ENCODE measurements at places on chromosomes 1 and 21.

DNA sequence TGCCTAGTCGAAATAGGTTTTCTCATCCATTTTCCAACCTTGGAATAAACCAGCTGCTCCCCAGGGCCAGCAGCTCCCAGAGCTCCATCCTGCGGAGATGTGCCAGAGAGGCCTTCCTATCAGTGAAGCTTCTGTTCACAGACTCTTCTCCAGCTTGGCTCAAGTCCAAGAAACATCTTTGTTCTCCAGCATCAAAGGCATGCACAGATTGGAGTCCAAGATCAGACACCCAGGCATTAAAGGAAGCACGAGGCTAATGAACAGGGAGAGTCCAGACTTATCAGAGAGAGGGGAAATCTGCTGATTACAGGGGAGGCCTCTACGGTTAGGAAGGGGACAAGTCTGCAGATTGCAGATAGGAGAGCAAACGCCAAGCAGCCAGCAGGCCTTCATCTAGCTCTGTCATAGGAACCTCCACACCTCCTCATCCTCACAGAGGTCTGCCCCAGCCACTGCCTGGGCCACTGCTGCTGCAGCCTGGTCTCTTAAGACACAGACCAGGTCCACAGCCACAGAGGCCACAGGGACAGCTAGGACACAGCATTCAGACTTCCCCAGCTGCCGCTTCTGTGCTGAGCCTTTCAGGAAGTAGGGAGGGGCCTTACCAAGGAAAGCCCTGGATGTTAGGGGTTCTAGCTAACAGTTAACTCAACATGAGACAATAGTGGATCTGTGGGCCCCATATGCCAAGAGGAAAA, 3.4 kb downstream of the PRR9 start:
- no peak for DNase-seq

GRCh38 chr1:228256626-228257375, 49.0 kb downstream of the OBSCN start:
- no peak for DNase-seq

DNA sequence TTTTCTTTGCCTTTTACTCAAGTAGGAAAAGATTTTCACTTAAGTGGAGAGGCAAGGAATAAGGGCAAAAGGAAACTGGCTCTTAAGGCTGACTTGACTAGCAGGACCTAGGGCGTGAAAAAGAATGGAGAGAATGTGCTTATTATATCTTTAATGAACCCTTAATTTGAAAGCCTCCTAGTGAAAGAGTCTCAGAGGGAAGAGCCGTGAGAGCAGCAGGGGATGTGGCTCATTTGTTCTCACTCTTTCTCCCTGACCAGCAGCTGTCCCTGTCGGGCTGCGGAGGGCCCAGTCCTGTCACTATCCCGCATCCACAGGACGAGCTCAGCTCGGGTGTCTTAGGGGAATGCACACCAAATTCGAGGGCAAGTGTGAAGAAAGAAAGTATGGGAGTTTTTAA, 180.1 kb downstream of the EDEM3 start:
- no peak for DNase-seq

DNA sequence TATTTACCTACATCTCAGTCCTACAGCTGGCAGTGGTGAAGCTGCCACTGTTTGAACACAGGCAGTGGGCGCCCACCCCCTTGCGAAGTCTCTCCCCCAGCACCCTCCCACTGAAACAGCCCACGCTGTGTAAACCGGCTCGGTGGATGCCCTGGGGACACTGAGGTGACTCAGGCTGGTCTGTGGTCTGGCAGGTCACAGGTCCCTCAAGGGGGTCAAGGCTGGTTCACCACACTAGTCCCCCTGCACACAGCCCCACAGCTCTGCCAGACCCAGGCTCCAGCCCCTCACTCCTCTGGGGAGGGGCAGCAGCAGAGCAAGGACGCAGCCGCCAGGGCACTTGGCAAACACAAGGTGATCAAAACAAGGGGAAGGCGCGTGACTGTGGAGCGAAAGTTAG, 7.6 kb downstream of the CHD5 start:
- no peak for DNase-seq

DNA sequence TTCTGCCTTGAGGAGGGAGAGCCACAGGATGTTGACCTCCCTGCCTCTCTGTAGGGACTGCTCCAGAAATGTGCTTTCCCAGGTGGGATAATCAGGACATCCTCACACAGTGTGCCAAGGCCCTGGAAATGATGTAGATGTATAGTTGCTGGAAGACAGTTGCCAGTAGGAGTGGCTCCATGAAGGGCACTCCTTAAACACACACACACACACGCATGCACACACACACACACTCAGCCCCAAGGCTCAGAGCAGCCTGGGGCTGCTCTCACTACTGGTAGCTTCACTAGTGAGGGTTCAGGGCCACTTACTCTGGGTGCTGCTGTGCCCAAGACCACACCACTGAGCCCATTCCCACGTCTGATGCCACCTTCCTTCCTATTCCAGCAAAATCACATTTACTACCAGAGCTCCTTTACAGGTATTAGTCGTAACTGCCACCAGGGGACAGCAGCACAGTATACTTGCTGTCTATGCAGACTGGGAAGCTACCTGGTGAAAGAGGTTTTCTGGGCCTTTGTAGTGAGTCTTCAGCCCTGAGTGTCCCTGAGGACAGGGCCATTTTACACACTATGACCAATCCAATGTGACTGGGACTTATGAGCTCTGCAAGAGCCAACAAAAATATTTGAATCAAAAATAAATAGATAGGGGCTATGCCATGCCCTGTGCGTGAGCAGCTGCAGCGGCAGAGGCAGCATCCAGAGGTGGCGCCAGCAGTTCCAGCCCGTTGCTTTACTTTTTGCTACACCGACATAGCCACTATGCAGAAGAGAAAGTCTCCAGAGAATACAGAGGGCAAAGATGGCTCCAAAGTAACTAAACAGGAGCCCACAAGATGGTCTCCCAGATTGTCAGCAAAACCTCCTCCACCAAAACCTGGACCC, 15.0 kb downstream of the CRNN start:
- no peak for DNase-seq

DNA sequence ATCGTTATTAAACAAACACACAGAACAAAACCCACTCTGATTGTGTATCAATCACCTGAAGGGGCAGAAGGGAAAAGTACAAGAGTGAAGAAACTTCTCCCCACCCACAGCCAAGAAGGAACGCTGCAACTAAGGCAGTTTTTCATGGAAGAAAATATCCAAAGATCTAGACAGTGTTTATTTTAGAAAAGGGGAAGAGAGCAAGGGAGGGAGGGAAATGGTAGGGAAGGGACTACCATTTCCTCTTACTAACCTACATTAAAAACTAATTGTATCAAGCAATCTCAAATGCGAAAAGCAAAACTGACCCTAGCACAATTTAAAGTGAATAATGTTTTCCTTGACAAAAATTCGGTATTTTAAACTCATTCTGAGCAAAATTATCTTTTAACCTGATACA, 3.5 kb downstream of the NRIP1 start:
- no peak for DNase-seq

DNA sequence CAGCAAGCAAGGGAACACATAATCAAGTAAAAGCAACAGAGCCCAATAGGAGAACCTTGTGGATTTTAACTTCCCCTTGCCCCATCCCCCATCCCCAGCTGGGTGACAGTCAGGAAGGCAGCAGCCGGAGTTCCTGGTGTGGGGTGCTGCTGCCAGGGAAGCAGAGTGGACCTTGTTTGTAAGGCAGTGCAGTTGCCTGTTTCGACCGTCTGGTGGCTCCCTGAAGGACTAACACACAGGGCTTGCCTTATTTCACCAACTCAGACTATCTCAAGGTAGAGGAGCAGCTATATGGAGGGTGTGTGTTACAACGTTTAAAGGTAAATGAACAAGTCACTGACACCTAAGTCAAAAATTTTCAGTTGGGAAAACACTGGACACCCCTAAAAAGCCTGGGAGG, 6.6 kb downstream of the KRTAP10-8 start:
- DNase-seq = no peak

DNA sequence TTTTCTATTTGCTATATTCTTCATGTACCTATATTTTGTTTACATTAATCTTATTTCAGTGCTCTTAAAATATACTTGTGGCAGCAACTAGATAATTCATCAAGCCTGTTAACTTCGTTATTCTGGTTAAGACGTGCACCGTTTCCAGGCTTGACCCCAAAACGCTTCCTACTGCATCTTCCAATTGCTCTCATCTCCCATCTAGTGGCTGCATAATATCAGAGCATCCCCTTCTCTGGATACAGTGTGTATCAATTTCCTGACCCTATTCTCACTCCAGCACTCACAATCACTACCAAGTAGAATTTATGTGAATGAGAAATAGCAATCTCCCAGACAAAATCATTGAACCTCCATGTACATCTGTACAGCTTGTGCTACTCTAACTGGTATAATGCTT, 1280.3 kb upstream of the B3GALT2 start:
- DNase-seq = no peak

- DNase-seq = no peak
Measured at GRCh38 chr1:2519029-2519685, 7.2 kb downstream of the PANK4 start.

- DNase-seq = no peak
Measured at GRCh38 chr1:205438213-205439158, 16.6 kb upstream of the LEMD1 start.

- no peak for DNase-seq
Measured at GRCh38 chr1:31880957-31881687, 57.0 kb downstream of the PTP4A2 start.

DNA sequence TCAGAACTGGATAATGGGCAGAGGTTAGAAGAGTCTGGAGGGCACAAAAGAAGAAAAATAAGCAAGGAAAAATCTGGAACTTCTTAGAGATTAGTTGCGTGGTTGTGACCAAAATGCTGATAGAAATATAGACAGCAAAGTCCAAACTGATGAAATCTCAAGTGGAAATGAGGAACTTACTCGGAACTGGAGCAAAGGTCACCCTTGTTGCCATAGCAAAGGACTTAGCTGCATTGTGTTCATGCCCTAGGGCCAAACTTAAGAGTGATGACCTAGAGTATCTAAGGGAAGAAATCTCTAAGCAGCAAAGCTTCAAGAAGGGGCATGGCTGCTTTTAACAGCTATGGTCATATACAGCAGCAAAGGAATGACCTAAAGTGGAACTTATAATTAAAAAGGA, 180.0 kb downstream of the TTLL7 start:
- DNase-seq = no peak

GRCh38 chr21:28016571-28016970, 976.1 kb downstream of the LTN1 start:
- no peak for DNase-seq

- no peak for DNase-seq
Measured at GRCh38 chr1:115373305-115373704, 35.3 kb upstream of the NGF start.

DNA sequence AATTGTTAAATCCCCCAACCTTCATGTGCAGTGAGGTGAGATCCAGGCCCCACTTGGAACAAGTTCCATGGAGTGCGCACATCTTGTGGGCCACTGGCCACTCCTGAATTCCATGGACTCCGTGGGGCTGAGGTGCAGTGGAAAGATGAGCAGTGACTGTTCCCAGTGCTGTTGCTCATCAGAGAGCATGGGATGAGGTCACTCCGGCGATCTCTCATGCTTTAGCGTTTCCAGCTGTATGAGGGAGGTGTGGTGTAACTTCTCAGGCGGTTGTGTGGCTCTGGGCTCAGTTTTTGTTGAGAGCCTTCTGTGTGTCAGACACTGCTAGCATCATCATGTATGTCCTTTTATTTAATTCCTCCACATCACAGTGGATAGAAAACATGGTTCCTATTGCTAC, 96.2 kb downstream of the GALNT2 start:
- DNase-seq = no peak

DNA sequence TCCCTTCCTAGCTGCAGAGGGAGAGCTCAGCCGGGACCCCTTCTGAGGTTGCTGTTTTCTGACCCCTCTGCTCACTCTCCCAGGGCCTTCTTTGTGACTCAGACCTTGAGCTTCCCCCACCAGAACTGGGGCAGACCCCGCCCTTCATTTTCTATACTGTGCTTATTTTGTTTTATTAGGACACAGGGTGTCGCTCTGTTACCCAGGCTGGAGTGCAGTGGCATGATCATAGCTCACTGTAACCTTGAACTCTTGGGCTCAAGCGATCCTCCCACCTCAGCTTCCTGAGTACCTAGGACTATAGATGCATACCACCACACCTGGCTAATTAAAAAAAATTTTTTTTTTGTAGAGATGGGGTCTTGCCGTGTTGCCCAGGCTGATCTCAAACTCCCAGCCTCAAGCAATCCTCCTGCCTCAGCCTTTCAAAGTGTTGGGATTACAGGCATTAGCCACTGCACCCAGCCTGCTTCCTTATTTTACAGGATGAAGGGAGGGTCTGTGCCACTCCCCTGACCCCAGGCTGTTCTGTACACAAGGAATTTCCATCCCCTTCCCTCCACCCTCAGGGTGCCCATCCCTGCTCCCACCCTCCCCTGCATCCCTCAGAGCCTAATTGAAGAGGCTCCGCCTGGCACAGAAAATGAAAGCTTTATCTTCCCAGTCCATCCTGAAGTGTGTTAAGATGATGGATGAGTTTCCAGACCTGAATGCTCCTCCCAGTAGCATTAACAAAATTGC, 195.2 kb upstream of the POU3F1 start:
- DNase-seq = no peak

DNA sequence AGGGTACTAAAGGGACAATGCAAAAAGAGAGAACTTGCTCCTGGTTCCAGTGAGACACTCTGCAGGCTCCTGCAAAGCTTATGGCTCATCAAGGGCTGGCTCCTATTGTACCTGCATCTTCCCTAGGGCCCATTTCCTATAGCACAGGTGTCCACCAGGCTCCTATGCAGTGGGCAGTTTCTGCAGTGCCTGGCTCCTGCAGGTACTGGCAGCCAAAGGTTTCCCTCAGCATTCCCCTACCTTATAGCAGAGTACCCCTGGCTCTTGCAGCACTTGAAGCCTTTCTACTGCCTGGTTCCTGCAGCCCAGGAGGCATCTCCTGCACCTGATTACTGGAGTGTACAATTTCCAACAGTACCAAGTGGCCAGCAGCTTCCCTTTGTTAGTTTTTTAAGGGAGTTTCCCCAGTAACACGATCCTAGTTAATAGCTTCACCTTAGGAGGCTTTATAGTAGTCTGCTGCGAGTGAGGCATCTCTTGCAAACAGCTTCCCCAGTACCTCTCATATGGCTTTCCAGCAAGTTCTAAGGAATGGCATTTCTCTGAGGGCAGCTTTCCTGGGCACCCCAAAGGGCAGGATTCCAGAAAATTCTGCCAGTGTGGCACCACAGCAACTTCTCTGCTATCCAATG, 141.7 kb downstream of the DENND1B start:
- no peak for DNase-seq

- DNase-seq = no peak
Measured at GRCh38 chr1:8201331-8201861, 116.5 kb upstream of the SLC45A1 start.

DNA sequence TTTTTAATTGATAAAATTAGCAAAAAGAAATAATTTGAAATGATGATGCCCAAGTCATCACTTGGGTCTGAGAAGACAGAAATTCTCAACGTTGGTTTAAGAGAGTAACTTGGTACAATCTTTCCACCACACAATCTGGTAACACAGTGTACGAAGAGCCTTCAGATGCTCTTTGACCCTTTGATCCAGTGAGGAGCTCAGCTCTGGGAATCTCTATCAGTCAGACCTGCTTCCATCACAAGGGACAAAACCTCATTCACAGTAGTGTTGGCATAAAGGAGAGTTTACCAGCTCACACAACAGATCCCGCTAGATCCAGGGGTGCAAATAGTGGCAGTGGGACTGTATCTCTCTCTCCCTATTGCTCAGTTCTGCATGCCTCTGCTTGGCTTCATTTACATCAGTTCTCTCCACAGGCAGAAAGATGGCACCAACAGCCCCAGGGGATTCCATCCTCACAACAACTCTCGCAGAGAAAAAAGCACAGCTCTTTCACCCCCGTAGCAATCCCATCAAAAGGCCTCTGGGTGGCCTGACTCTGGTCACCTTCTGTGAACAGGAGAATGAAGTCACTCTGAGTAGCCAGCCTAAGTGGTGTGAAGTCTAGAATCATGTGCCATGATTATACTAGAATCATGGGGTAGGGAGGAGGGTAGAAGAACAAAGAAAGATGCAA, 119.7 kb downstream of the ZNF281 start:
- no peak for DNase-seq
